ENCODE measurements at places on chromosomes 5 and 9. TPM values are rescaled to one million over a fixed set of nuclear protein-coding genes. Genes with fewer than 3 reads are reported as not detected.

Gene PHYHD1
- total RNA-seq = 16.3 TPM

Gene EFNA5
- 0.77 TPM for total RNA-seq

Gene DIPK1B
- total RNA-seq = 1.1 TPM

Gene GPR151
- not detected for total RNA-seq

Gene LAMC3
- 0.09 TPM for total RNA-seq

Gene PTGS1
- total RNA-seq = 18.6 TPM
